ENCODE measurements at places on chromosomes 11 and 22.

DNA sequence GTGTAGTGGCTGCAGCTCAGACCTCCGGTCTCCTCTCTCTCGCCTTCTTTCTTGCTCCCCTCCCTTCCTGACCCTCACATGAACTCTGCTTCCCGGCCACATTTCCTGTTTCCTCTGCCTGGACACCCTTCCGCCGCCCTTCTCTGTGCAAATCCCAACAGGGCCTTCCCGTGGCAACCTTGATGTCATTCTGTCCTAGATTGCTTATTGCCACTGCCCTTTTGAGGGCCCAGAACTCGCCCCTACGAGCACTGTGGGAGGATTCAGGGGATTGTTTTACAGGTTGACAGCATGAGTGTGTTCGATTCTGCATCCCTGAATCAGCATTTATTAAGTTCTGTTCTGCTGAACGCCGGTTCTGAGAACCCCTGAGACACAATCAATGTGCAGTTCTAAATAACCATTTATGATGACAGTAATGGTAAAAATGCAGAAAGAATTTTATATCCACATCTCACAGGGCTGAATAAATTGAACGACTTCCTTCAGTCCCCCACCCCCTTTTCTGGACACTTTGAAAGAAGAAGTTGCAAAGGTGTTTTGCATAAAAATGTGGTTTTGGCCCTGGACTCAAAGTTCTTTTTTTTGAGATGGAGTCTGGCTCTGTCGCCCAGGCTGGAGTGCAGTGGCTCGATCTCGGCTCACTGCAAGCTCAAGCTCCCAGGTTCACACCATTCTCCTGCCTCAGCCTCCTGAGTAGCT is 6.4 kb downstream of the BATF2 start:
- DNase-seq, result no peak

GRCh38 chr11:15988016-15988550 is 368.3 kb downstream of the SOX6 start:
- no peak for DNase-seq

GRCh38 chr11:60500276-60500910 is 7.8 kb downstream of the MS4A12 start:
- no peak for DNase-seq

DNA sequence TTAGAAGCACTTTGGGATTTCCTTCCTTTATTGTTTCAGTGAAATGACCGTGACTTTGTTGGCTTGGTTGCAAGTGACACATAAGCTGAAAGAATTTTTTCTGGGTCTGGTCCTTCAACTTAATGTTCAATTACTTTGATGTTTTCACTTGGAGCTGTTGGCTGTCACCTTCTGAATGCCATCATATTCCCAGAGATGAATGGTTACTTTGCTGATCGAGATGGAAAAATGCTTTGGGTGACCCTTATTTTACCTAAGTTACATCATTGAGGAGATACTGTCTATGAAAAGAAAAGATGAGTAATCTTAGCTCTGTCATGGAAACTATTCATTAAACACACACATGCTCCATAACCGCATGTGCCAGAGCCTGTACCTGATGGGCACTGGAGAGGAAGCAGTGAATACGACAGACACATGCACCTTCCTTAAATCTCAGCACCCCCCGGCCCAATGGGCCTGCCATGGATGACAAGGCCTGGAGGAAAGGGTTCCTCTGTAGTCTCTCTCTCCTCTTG is 76.9 kb downstream of the TENM4 start:
- DNase-seq, result no peak

DNA sequence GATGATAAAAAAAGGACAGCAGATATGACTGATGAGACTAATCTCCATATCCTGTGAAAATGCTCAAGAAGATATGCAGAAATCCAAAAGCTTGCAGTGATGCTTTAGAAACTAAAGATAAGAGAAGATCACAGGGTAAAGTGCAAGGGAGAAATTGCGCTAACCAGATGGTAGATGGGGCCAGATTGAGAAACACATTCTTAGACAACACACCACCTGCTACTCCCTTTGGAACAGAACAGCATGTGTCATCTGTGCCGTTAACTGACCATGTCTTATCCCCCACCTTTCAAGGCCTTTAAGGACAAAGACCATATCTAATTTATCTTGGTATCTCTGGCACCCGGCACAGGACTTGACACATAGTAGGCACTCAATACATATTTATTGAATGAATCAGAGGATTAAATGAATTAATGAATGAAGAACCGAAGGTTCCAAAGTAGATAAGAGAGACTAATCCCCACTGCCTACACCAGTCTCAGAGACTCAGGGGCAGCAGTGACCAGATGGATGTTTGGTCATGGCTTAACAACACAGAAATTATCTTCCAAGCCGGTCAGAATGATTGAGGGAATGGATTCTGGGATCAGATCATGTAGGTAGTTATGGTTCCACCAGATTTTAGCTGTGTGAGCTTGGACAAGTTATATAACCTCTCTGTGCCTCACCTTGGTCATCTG is 12.3 kb upstream of the P2RY2 start:
- DNase-seq, result no peak

DNA sequence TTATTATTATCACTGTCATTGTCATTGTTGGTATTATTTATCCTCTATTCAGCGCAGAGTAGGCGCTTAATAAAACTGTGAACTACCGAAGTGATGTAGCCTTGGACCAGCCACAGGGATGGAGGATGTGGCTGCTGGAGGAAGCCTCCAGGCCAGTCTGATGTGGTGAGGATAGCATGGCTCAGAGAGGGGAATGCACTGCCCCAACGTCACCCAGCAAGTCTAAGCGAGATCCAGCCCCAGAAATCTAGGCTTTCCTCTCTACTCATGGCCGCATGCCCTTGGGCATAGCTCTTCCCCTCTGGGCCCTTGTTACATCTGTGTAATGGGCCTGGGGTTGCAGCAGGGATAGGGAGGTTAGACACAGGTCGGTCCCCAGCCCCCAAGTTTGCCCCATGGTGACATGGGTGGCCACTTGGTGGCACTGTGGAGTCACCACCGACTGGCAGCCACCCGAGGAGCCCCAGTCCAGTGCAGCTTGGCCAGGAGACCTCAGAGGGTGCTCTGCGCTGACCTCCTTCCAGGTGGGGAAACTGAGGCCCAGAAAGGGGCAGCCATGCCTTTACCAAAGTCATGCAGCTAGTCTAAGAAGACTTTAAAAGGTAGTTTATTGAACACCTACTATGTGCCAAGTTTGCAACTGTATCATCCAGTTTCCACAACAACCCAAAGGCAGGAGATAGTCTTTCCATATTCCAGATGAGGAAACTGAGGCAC is 395.7 kb downstream of the MN1 start:
- DNase-seq, result no peak

GRCh38 chr22:24727218-24727851 is 47.2 kb downstream of the PIWIL3 start:
- DNase-seq, result no peak

DNA sequence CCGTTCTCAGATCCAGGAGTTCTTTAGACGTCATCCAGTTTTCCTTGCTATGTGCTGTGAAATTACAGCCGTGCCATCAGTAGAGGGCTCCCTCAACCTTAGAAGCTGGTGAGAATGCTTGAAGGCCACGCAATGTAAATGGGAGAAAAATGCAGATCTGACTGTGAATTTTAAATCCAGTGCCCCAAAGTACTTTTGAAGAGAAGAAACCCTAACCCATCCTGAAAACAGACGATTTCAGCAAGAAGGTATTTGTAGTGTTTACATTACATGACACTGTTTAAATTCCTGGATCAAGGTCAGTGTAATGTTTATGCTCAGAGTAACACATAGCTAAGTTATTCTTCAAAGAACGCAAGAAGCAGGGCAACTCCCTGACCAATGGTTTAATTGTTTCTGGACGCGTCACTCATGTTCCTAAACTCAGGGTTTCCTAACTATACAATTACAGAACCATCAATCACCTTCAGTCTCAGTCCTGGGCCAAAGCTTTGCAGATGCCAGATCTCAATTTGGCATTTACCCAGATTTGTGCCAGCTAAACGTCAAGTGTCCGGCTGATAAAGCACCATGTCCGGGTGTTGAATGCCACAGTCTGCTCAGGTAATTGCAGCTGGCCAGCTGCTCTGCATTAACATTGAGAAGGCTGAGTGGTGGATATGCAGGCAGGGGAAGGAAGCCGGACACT is 38.2 kb downstream of the ADAMTS8 start:
- DNase-seq, result no peak

DNA sequence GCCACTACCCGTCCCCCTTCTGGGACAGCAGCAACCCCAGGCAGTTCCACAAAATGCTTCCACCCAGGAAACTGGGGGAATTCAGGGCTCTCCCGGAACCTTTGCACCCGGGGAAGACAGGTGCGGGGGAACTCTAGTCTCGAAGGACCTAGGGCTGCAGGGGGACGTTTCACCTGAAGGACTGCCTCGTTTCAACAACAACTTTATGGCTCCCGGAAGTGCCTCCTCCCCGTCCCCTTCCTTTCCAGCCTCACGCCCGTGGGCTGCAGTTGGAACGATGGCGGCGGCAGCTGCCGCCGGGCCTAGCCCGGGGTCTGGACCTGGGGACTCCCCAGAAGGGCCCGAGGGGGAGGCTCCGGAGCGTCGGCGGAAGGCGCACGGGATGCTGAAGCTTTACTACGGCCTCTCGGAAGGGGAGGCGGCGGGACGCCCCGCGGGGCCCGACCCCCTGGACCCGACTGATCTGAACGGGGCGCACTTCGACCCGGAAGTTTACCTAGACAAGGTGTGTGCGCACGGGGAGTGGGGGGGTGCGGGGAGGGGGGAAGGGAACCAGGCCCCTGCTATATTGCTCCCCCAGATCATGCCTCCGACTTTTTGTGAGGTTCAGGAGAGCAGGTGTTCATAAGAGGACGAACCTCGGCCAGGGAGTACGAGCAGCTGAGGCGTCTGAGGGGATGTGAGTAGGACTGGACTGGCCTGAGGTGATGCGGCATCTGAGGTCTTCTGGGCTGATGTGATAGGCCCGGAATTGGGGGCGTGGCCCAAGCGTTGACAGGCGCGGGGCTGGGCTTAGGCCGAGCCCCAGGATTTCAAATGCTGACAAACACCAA is at the start of gene VPS51:
VPS51 (plus strand) TSS at position 241 of the 833 bp plus-strand sequence; CDS start at position 278, 37 bp downstream.
- peak; percentile 82 for DNase-seq

DNA sequence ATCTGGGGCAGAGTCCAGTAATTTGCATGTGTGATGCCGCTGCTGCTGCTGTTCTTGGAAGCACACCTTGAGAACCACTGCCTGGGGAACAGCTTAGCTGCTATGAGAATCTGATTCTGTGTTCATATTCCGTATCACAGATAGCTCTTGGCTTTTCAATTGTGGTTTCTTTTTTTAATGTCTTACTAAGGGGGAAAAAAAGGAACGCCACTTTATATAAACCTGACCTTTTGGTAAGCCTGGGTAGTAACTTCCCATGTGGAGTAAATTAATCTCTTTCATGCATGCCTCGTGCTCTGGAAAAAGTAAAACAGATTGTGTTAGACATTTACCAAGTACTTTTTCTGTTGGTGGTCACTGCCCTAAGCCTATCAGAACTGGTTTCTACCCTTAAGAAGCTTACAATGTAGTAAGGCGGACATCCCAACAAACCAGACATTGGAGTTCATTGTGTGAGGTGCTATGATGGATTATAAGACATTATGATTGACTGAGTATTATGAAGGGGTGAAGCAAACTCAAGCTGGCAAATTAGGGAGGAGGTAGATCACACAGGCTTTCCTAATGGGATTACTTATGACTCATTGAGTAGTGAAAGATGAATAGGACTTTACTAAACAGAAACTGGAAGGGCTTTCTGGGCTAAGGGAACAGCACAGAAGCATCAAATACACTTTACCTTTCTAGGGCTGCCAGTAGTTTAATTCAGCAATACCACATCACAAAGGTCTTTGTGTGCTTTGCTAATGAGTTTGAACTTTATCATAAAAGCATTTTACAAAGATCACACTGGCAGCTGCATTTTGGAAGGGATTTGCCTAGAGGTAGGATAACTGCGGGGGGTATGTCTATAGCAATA is 64.7 kb downstream of the MAML2 start:
- no peak for DNase-seq

- peak; percentile 62 for DNase-seq
Observed at GRCh38 chr22:37148031-37148651, 1.6 kb downstream of the IL2RB start.

- no peak for DNase-seq
Observed at GRCh38 chr11:18780329-18780728, 11.3 kb downstream of the PTPN5 start.

DNA sequence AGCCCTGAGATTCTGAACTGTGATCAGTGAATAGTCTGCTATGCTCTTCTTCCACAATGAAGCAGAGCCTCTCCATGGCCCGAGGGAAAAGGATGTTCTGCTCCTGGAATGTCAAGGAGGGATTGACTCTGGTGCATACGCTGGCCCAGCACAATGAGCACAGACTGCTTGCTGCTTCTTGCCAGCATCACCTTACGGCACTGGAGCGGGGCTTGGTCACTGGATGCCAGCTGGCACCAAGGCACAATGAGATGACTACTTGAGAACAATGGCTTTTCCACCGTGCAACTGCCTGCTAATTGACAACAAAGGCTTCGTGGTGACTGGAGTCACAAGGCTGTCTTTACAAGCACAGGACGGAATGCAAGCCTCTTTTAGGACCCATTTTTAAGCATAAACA is 139.2 kb downstream of the DSCAML1 start:
- no peak for DNase-seq

DNA sequence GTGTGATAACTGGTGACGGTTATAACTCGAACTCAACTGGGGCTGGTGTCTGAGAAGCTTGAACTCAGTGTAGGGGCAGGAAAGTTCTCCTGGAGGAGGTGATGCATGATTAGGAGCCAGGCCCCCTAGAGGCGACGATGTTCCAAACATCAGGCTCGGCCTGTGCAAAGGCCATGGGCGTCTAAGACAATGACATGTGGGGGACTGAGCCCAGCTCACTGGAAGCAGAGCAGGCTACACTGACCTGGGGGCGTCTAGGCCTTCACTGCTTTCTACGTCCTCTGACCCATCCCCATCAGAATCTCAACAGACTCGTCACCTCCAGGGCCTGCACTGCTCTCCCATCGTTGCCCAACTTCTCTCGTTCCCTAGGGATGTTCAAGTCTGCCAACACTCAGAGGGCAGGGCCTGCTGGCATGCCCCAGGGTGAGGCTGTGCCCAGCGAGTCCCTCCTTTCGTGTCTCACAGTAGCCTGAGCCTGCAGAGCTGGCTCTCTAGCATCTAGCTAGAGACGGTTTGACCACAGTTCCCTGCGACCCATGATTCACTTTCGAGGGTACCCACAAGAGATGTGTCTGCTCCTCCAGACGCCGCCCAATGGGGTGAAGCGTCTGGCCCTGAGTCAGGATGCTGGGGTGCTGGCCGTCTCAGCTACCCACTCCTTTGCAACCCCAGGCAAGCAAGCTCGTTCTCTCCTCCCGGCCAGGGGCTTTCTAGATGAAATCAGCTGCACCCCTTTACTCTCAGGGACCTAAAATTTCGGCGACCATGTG is 1.1 kb upstream of the ATG16L2 start:
- peak; percentile 68 for DNase-seq

DNA sequence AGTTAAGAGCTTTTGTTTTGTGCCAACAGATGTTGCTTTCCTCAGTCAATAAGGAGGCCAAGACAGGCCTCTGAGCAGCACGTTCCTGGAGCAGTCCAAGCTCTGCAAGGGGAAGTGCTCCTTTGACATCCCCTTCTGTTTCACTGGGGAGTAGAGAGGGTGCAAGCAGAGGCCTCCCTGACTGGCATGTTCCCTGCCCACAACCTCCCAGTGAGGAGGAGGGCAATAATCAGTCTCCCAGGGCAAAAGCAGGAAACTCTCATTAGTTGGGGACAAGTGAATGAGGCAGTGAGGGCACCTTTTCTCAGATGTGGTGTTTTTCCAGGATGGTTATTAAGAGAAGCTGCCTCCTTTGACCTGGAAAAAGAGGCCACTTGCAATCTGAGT is 79.5 kb upstream of the ZBED5 start:
- DNase-seq, result no peak

- DNase-seq, result no peak
Observed at GRCh38 chr11:5505363-5506048, 4.3 kb downstream of the UBQLN3 start.

Data from activated T-cell treated with anti-CD3 and anti-CD28 coated beads, Interleukin-2, amount 50 U/mL, for 1 hour (primary cell).